ENCODE measurements at places on chromosomes 1 and 21.

DNA sequence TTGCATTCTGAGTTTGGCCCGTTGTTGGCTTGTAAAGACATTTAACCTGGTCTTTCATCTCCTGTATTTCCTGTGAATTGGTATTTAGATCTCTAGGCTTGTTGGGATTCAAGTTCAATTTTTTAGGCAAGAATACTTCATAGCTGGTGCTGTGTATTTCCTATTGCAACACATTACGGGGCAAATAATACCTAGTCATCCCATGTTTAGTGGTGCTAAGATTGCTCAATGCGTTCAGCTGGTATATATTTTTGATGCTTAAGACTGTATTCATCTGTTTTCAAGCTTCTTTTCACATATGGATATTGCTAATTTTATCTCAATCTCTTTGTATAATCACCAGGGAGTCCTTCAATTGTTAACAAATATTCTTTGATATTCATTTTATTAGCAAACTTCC is 87.5 kb upstream of the ZBTB18 start:
- DNase-seq: no peak

DNA sequence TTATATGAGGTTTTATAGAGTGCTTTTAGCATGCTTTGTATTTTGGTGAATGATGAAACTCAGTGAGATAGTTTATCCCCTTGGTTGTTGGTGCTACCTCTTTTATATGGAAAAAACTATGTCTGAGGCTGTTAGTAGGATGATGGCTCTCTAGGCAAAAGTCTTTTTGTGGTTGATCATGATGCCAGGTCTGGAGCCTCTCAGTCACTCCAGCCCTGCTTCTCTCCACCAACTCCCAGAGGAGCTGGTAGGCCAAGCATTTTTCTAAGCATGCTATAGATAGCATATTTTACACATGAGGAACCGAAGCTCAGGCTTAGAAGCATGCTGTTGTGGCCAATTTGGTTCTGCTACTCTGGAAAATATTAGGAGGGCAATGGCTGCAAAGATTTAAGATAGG is 82.2 kb downstream of the FMN2 start:
- DNase-seq: no peak

- no peak for DNase-seq
Observed at GRCh38 chr1:90176530-90176929, 181.6 kb downstream of the ZNF326 start.

DNA sequence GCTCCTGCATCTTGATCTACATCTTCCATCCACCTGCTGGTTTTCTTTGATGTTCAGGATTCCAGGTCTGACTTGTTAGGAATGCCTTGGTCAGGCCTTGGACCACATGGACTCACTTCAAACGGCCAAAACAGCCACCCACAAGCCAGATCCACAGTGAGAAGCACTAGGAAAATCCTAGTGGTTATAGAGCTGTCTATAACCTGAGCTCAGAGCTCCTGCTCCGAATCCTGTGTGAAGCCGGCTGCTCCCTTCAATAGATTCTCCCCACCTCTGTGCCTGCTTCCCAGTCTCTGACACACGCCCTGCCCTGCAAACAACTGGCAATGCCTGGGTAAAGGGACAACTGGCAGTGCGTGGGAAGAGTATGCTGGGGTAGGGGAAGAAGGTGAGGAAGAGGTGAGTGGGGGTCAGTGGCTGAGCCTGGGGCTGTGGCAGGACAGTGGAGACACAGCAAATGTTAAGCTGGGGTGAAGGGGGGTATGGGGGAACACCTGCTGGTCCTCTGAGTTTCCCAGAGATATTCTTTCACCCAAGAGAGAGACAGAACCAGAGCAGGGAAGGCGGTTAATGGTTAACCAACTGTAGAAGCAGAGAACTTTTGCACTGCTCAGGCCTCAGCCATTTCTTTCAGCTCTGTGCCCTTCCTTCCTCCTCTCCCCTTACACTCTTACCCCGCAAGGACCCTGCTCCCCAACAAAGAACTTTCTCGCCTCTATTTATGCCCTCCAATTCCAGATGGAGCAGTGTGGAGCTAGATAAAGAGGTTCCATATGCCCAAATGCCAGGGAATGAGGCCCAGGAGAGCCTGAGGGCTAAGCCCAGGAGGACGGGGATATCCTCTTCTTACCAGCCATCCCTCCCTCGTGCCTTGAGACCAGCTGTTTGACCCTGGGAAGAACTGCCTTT is 4.5 kb downstream of the PLXNA2 start:
- no peak for DNase-seq

- peak; percentile 19 for DNase-seq
Observed at GRCh38 chr1:36350659-36351226, 27.3 kb upstream of the EVA1B start.

DNA sequence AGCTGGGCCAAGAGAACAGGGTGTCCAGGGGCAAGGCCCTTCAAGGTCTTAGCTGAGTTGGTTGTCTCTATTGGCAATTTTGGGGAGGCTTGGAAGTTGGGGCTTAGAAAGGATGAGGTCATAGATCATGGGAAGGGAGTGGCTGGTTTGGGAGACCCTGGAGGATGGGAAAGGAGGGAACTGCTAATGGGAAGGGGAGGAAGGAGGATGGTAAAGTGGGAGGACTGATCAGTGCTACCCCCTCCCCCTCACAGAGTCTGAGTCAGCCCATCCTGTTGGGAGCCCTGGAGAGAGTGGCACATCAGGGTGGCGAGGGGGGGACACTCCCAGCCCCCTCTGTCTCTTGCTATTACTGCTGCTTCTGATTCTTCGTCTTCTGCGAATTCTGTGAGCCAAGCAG is 5.1 kb downstream of the EFNA4 start:
- no peak for DNase-seq

GRCh38 chr1:93615582-93616150 is 66.0 kb downstream of the BCAR3 start:
- DNase-seq: no peak

GRCh38 chr1:14598498-14599182 is at the start of gene KAZN:
KAZN (plus strand) TSS chr1:14598685.
- no peak for DNase-seq

GRCh38 chr1:207031016-207031415 is 1.5 kb downstream of the C1orf116 start:
- no peak for DNase-seq

- no peak for DNase-seq
Observed at GRCh38 chr21:43689556-43690337, 29.2 kb upstream of the PDXK start.

DNA sequence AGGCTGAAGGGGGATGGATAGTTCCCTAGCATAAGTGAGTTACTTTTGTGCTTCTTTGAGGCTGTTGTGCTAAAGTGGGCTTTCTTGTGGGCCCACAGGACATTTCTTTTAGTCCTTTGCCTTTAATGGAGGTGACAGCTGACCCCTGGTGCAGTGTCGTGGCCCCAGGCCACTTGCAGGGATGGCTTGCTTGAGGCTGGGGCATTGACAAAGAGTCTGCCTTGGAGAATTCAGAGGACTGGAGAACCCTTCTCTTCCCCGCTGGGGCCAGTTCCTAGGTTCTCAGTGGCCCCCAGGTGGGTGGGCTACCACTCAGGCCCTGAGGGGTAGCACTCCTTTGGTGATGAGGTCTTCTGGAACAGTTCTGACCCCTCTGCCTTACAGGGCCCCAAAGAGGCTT is 12.8 kb downstream of the ABCG1 start:
- DNase-seq: no peak

DNA sequence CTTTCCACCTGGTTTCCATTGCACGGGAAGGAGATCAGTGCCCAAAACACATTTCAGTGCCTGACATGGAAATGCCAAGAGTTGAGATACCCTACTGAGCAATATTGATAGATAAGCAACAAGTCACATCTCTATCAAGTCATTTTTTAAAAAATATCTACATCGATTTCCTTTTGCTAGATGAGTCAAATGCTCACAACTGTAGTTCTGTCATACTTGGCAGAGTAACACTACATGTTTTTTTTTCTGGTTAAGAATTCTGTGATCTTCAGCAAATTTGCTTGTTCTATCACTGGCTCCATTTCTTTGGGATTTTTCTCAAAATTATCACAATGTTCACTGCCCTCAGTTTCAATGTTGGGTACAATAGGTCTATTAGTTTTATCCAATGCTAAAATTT is 145.4 kb downstream of the ZC3H11B start:
- no peak for DNase-seq

DNA sequence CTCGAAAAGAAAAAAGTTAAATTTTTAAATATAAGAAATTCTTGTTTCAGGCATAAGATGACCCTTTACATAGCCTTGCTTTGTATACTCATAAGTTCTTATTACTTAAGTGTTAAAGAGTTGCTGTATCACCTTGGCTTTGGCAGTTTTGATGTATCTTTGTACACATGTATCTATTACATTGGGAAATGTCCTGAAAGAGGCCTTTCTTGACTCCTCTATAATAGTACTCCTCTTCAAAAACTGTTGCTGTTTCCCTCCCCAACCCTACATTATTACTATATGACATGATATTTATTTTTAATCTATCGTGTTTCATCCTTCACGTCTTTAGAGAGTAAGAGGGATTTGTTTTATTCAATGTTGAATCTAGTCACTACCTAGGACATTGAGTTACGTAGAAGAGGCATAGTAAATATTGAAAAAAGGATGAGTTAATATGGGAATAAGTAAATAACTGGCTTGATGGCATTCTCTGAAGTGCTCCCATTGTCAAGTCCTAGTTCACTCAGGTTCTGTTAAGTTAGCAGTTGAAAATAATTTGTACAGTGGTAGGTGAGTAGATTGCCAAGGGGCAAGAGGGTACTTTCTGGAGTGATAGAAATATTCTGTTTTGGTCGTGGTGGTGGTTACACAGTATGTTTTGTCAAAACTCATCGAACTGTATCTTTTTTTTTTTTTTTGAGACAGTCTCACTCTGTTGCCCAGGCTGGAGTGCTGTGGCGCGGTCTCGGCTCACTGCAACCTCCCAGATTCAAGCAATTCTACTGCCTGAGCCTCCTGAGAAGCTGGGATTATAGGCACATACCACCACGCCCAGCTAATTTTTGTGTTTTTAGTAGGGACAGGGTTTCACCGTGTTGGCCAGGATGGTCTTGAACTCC is 8.2 kb downstream of the THRAP3 start:
- no peak for DNase-seq

DNA sequence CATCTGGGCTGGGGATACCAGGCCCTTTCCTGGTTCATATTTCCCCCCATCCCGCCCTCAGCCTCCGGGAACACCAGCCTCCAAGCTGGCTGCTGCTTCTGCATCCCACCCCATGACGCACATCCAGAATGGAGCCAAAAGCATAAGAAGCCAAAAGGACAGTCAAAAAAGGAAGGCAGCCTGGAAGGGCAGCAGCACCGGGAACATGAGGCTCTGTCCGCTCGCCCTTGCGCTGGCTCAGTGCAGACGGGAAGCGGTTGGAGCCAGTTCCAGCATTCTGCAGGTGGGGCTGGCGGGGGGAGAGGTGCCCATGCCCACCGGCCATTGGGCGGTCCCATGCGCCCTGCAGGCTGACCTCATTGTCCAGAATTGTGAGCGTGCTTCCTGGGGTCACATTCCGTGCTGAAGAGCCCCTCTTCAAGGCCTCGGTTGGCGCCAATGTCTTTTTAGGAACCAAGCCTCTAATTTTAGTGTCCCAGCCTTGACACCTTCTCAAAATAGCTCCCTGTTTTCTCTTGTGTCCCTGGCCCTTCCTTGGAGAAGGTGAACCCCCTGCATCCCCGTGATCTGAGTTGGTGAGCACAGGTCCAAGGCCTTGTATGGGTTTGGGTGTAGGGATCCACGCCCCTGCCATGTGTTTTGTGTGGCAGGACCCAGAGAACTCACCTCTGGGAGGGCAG is 28.4 kb upstream of the NPPB start:
- DNase-seq: no peak

Data from stimulated activated CD4-positive, alpha-beta T cell treated with anti-CD3 and anti-CD28 coated beads, Interleukin-1b, Interleukin-23, amount 100 ng/mL, for 1 hour (primary cell).